ENCODE measurements at places on chromosomes 16 and 17.

DNA sequence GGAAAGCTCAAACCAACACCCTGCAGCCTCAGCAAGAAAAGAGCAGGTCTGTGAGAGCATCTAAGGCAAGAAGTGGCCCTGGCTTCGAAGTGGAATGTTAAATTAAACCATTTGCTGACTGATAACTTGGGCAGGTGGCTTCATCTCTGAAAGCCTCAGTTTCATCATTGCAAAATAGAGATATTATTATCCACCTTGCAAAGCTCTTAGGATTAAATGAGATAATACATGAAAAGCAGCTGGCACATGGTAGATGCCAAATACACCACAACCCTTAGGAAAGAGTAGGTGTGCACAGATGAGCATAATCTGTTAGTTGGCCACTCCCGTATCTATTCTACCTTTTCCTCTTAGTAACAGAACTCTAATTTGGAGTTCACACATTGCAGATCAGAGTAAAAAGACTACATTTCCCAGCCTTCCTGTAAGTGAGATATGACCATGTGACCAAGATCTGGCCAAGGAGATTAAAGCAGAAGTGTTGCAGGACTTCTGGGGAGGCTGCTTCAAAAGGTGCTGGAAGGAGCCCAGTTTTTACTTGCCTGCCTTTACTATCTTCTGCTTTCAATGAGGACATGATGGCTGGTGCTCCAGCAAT lies 288.7 kb downstream of the SOX9 start:
- no peak for DNase-seq

DNA sequence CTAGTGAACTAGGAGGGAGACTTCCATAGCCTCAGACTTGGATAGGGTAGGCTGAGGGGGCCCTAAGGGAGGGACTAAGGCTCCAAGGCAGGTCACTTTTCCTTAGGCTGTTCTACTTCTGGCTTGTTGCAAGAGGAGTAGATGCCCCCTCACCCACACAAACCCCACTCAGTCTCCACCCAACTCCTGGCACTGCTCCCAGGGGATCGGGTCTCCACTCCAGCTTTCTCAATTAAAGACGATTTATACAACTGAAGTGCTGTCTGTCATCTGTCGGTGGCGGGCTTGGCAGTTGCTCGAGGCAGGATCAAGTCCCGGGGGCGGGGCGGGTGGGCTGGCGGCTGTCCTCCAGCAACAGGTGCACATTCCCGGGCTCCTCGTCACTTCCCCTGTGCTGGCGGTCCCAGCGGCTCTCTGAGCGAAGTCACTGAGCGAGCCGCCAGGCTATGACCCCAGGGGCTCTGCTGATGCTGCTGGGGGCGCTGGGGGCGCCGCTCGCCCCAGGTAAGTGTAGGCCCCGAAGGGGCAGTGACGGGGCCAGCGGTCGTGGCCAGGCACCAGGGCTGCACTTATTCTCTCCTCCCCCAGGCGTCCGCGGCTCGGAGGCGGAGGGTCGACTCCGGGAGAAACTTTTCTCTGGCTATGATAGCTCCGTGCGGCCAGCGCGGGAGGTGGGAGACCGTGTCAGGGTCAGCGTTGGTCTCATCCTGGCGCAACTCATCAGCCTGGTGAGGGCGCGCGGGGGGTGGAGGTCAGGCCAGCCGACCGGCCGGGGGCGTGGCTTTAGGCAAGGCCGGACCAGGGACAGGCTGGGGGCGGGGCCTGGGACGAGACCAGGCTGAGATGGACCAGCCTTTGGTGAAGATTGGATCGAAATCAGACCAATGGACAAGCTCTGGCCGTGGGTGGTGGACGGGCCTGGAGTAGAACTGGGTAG lies at the start of gene CHRNB1:
TSS of gene CHRNB1 (plus strand) at position 380 of the 937 bp plus-strand sequence. CDS start at position 447, 67 bp downstream.
- DNase-seq = no peak

- DNase-seq = no peak
Observed at GRCh38 chr17:49836111-49837030, 11.5 kb downstream of the TAC4 start.

DNA sequence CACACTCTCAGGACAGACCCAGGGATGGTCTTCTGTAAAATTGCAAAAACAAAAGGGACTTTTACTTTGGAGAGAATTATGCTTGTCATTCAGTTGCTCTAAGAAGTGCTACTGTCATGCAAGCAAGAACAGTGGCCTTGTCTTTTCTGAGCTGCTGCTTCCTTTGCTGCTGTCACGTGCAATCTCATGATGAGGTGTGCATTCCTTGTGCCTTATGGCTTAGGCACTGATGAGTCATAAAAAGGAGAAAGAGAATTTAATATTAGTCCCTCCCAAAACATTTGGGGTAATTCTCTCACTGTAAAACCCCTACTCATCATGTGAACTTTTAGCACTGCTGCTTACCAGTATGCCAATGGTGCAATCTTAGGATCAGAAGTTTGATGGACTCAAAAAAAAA lies 2051.3 kb downstream of the TP53TG3F start:
- DNase-seq = no peak

DNA sequence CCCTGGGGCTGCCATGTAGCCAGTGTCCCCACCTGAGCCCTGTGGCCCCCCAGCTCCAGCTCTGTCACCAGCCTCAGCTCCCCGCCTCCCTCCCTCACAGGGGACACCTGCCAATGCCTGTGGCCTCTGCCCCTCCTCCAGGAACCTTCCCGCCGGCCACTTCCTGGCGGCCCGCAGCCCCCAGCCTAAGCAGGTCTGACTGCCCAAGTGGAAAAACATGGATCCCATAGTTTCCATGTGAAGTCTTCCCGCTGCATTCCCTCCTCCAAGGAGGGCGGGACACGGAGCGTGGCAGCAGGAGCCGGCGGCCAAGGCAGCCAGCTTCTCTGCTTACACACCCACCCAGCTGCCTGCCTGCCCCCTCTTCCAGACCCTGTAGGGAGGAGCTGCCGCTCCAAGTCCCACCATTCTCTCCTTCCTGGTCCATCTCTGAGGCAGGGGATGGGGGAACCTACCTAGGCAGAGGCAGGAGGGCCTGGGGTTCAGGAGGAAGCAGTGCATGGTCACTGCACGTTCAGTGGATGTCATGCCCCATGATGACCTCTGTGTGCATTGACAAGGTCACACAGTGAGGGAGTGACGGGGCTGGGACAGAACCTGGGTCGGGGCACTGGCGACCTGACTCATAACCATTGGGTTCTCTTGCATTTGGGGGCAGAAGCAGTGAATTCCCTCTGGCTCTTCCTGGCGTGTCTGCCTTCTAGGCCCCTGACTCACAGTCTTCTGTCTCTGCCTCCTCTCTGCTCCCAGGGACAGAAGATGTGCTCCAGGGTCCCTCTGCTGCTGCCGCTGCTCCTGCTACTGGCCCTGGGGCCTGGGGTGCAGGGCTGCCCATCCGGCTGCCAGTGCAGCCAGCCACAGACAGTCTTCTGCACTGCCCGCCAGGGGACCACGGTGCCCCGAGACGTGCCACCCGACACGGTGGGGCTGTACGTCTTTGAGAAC lies 8.7 kb downstream of the VASN start:
- no peak for DNase-seq

DNA sequence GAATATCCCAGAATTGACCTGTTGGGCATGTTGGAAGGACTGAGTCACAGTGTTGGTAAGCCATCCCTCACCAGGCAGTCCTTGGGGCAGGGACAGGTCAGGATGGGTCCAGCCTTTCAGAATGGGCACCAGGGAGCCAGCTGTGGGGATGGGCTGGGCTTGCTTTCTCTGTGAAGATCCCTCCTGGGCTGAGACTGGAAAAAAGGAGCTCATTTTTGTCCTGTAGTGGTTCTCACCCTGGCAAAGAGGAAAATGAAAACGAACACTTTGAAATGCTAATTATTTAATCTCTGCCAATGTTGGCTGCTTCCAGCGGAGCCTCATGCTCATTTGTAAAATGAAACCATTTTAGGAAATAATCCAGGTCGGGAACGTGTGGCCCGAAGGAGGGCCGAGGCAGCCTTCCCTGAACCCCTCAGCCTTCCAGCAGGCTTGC lies 237.5 kb upstream of the SALL1 start:
- DNase-seq = no peak

DNA sequence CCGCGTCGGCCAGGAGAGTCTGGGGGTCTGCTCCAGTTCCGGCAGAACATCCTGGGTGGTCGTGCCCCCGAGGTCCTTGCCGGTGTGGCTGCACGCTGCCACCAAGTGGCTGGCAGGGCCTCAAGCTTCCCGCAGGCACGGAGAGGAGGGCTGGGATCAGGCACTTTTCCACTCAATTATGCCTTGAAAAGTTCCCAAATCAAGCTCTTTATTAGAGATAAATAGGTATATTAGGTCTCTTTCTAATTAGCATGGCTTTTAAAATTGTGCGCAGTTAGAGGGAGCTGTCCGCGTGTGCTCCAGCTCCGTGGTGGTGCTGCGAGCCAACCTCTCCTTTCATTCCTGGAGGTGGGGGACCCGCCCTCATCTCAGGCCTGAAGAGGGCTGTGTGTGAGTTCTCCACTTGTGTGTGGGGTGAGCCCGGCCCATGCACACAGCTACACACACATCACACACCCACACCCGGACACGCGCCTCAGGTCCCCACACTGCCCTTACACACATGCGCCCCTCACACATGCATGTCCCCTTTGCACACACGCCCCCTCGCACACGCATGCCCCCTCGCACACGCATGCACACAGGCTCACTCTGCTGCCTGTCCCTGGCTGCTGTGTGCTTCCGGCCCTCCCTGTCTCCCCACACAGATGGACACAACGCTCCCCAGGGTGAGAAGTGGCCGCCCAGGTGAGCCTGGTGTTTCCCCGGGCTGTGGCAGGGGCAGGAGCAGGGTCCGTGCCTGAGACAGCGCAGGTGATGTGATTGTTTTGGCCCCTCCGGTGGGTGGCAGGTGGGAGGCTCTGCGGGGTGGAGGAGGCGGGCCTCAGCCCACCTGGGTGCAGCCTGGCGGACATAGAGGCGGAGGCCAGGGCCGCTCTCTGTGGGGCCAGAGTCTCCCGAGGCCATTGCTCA lies 28.8 kb downstream of the CACNA1H start:
- no peak for DNase-seq

DNA sequence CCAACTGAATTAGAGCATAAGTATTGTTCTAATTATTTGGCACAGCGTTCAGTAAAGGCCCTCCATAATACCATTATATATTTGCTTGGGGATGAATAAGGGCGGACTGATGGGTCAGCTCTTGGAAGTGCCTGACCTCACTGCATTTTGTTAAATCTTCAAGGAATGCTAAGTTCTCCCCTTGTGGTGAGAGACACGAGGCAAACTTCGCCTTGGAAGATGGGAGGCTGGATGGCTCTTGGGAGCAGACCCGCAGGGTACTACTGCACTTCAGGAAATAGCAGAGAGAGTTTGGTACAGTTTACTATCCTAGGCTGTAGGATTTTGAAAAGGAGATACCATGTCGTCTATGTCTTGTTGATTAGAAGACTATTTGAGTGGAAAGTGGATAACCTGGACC lies 87.0 kb upstream of the RPRML start:
- DNase-seq = no peak

DNA sequence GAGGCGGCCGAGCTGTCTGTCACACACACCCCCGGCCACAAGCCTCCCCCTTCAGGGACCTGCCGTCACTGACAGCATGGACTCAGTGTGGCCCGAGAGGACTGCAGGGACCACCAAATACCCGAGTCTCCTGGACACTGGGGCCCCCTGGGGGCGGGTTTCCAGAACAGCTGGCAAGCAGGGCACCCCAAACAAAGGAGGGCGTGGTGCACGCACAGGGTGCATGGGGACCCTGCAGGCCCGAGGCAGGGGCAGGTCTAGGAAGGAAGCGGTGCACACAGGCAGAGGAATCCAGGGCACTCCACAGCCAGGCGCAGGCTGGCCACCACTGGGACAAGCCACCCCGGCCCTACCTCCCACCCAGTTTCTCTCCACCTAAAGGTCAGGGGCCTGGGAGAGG lies 28.7 kb upstream of the ENPP7 start:
- no peak for DNase-seq

GRCh38 chr17:33390479-33391176 lies 97.5 kb upstream of the ASIC2 start:
- no peak for DNase-seq

- DNase-seq = no peak
Observed at GRCh38 chr17:59406808-59407381, 75.4 kb downstream of the YPEL2 start.

DNA sequence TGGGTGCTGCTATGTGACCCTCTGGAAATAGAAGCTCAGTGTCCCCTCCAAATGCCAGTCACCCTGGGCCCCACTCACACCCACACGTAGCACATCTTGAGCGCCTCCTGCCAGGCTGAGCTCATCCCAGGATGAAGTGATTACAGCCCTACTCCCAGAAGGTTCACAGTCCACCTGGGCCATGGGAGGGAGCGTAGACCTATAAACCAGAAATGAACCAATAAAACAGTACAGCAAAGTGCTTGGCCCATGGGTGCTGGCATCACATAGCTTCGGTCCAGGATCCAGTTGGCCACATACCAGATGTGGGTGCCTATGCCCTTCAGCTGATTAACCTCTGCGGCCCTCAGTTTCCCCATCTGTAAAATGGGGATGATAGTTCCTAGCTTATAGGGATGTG lies 2.2 kb upstream of the BICDL2 start:
- DNase-seq = no peak
